Liver (tissue), 10 donors: ENCODE measurements at places on chromosomes 4 and X. TPM values are rescaled to one million over a fixed set of nuclear protein-coding genes. Genes with fewer than 3 reads are reported as not detected.

DNA sequence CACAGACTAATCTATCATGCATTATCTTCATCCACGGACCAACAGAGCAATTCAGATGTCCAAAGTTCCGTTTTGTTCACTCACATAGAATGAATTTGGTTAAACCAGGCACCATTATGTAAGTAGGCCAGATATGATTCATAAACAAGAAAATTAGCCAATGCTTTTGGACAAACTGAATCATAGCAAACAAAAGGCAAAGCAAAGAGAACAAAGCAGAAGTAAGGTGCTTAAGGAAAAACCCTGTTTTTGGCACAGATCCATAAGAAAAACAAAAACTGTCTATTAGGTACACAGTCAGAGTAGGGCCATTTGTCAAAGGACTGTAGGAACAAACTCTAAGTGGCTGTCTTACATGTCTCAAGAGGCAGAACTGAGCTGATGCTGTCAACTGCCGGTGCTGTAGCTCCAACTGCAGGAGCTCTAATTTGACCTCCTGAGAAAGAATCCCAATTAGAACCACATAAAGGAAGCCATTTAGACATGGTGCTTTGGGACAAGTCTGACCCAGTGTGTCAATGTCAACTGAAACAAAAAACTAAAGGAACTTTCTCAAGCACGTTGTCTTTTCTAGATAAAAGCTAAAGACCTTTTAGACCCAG lies 146.7 kb downstream of the COL25A1 start:
- no peak for DNase-seq
- H3K4me3 ChIP-seq, result no peak overlapping the region
- no peaks in the 10 kb centered on the region for H3K36me3 ChIP-seq

- no peaks in the 10 kb centered on the region for H3K4me1 ChIP-seq
- H3K36me3 ChIP-seq, result no peaks in the 10 kb centered on the region
- H3K27ac ChIP-seq, result no peak overlapping the region
- DNase-seq, result no peak
- no peaks in the 10 kb centered on the region for H3K27me3 ChIP-seq
- no peak overlapping the region for H3K4me3 ChIP-seq
Observed at GRCh38 chrX:135625995-135626394, 87.4 kb upstream of the CT45A1 start.

VCX2 gene
- not detected for total RNA-seq

ODAPH gene
- not detected for total RNA-seq

DNA sequence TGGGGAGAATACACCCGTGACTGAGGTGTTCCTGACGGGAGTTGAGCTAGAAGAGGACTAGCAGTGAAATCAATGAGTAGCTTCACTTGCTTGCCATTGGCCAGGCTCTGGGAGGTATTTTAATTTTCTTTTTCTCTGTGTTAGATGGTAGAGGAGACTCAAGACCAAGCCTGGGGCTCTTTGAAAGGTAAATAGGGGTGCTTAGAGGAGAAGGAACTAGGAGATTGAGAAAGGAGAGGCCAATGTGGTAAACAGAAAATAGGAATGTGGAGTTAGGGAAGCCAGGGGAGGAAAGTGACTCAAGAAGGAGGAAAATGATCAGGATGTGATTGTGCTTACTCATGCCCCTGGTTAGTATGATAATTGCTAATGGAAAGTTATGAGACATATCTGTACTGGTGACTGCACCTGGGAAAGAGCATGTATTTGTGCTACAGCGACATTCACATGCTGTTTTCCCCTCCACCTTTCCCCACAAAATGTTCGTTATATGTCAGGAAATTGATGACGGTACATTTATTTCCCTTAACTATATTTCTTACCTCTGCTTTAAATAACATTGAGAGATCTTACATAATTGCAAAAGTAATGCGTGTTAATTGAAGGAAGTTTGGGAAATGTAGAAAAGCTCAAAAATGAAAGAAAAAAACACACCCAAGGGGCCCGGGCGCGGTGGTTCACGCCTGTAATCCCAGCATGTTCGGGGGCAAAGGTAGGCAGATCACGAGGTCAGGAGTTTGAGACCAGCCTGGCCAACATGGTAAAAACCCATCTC lies 16.9 kb upstream of the LRBA start:
- H3K27ac ChIP-seq, result no peak overlapping the region
- H3K4me3 ChIP-seq, result no peak overlapping the region

DNA sequence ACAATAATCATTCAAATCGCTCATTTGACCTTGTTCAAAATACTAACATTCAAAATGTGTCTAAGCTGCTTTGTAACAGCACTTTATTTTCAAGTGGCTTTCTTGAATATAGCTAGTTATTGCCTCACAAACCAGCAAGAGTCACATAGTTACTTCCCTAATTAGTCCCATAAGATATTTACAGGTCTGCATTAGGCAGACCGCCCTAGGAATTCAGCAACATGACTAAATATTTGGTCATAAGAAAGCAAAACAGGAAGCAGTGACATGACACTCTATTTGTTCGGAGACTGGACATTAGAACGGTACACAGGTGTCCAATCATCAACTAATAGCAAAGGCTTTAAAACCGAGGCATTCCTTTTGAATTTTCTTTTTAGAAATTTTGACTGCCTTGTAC lies 262.0 kb downstream of the COL25A1 start:
- no peaks in the 10 kb centered on the region for H3K4me1 ChIP-seq
- H3K4me3 ChIP-seq, result no peak overlapping the region
- H3K27me3 ChIP-seq, result no peaks in the 10 kb centered on the region
- H3K36me3 ChIP-seq, result no peaks in the 10 kb centered on the region
- no peak overlapping the region for H3K27ac ChIP-seq
- no peak for DNase-seq

GRCh38 chr4:98387345-98388026 lies 126.3 kb downstream of the RAP1GDS1 start:
- no peak for DNase-seq
- H3K27ac ChIP-seq, result no peak overlapping the region
- H3K36me3 ChIP-seq, result no peaks in the 10 kb centered on the region

COL4A6 gene
- under 0.01 TPM for total RNA-seq

DNA sequence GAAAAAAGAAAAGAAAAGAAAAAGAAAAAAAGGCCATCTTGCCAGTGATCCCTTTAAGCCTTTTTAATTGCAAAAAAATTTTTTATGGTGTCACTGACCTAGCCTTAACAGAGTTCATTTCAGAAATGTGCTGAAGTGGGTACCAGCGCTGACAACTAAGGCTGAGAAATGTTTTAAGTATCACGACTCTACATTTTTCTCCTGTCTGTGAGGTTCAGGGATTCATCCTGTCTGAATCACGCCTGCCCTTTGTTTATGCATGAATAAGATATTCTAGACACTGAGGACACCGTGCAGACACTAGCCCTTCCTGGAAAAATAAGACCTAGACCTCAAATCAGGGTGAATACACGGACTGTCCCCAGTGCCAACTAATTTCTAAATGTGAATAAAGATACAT lies 154.4 kb upstream of the NOCT start:
- no peaks in the 10 kb centered on the region for H3K27me3 ChIP-seq
- no peaks in the 10 kb centered on the region for H3K4me1 ChIP-seq
- H3K27ac ChIP-seq, result no peak overlapping the region
- no peaks in the 10 kb centered on the region for H3K36me3 ChIP-seq
- no peak overlapping the region for H3K4me3 ChIP-seq

DNA sequence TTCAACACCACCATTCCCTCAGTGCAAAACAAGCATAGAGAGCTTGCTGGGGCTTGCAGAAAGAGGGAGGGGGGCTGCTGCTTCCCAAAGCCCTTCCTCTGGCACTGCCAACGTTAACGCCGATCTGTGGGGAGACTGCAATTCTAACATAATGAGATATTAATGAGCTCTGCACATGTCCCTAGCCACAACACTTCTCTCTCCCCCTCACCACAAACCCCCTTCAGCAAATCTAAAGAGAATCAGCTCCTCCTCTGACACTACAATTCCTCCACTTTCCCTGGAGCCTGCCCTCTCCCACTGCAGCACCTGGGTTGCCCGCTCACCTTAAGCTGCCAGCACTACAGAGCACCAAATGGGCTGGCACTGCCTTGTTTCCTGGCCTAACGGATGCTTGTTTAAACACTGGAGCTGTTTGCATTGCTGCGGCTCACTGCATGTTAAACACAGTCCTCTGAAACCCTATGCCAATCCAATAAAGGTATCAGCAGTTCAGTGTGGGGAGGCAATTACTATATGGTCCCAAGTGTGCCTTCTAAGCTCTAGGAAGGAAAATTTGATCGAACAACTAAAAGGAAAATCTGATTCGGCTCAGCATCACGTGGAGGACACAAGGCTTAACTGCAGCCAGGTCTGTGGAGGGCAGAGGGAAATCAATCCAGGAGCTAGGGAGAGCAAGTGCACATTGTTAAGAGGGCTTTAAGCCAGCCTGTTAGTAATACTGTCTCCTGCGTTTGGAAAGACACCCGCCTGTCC lies 232.4 kb downstream of the MAML3 start:
- peaks cover 39% of the 10 kb centered on the region for H3K4me1 ChIP-seq
- H3K27me3 ChIP-seq, result no peaks in the 10 kb centered on the region
- peak overlapping the region; percentile 48 for H3K27ac ChIP-seq
- no peaks in the 10 kb centered on the region for H3K36me3 ChIP-seq
- H3K4me3 ChIP-seq, result no peak overlapping the region

RHOXF1 gene
- total RNA-seq, result not detected

GRCh38 chr4:8410641-8411271 lies 29.8 kb downstream of the ACOX3 start:
- H3K4me1 ChIP-seq, result no peaks in the 10 kb centered on the region
- peaks cover 22% of the 10 kb centered on the region for H3K36me3 ChIP-seq
- peak; percentile 61 for DNase-seq

SORCS2 gene
- 1.4 TPM for total RNA-seq

TSPAN5 gene
- total RNA-seq, result 0.84 TPM

SRPX2 gene
- total RNA-seq, result 0.47 TPM

TRMT44 gene
- total RNA-seq, result 7.1 TPM

LRBA gene
- total RNA-seq, result 53.2 TPM

- no peak for DNase-seq
- no peaks in the 10 kb centered on the region for H3K4me1 ChIP-seq
- H3K27ac ChIP-seq, result no peak overlapping the region
- no peaks in the 10 kb centered on the region for H3K36me3 ChIP-seq
Observed at GRCh38 chr4:98377559-98377958, 116.4 kb downstream of the RAP1GDS1 start.

GLOD5 gene
- total RNA-seq, result not detected

CYLC1 gene
- total RNA-seq, result not detected

TMEM271 gene
- not detected for total RNA-seq
